ENCODE measurements at places on chromosomes 11 and 22.
A peak's percentile ranks its signal among the peaks of the same experiment; 100 is the strongest.

GRCh38 chr11:15418921-15419320, 304.2 kb downstream of the INSC start:
- DNase-seq, result no peak

DNA sequence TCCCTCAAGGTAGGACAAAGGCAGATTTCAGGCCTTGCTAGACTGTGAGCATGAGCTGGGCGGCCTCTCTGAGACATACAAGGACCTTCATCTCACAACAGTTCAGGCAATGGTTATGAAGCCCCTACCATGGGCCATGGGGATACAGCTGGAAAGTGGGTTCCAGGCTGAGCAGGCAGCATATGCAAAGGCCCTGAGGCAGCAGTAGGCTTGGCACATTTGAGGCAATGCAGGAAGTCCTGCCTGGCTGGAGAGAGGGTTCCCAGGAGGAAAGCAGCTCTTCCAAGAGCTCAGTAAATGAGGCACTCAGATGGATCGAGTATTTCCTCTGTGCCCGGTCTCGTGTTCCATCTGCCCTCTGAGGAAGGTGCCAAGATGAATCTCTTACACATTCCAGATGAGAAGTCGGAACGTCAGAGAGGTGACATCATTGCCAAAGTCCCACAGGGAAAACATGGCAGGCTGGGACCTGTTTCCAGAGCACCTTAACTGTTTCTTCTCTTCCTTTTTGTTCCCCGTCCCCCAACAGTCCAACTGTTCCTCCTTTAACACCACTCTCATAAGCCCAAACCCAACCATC, 388.6 kb downstream of the MN1 start:
- no peak for DNase-seq

DNA sequence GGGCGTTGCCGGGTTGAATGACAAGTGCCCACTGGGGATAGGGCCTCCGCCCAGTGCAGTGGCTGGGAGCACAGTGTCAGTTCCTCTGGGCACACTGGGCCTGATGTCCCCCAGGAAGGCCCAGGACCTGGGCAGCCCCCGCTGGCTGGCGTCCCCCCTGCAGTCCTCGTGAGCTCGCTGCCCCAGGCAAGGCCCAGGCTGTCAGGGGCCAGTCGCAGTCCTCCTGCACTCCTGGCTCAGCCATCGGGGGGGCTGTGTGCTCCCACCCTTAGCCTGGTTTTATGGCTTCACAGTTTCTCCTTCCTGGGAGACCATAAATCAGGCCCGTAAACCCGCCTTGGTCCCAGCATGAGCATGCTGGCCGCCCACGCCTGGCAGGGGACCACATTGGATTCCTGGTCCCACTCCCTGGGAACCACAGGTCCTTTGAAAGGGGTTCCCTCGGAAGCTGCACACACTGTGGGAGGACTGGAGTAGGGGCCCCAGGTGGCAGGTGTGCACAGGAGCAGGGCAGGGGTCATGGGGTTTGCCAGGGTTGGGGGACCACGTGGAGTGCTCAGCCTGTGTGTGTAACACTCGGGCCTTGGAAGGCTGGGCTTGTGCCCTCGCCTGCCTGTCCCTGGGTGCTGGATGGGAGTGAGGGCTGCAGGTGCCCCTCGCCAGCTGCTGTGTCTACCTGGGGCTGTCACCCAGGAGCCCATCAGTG, 113.6 kb downstream of the KCNQ1OT1 start:
- peak; percentile 78 for DNase-seq

DNA sequence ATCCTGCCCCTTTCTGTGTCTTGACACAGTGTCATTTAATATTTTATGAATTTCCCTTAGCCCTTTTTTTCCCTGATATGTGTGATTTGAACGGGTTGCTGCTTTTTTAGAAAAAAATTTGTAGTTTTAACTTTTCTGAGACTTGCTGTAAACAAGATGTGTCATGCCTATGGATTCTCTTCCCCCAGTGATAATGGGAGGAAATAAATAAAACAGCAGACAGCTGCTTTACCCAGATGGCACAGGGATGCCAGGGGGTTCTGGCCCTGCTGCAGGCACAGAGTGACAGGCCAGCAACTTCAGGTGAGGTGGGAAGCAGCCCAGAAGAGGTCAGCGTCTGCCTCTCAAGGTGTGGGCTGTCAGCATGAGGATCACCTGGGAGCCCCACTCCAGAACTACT, 266.9 kb downstream of the KIRREL3 start:
- no peak for DNase-seq

GRCh38 chr11:104695065-104695463, 203.2 kb downstream of the CASP12 start:
- DNase-seq, result no peak

DNA sequence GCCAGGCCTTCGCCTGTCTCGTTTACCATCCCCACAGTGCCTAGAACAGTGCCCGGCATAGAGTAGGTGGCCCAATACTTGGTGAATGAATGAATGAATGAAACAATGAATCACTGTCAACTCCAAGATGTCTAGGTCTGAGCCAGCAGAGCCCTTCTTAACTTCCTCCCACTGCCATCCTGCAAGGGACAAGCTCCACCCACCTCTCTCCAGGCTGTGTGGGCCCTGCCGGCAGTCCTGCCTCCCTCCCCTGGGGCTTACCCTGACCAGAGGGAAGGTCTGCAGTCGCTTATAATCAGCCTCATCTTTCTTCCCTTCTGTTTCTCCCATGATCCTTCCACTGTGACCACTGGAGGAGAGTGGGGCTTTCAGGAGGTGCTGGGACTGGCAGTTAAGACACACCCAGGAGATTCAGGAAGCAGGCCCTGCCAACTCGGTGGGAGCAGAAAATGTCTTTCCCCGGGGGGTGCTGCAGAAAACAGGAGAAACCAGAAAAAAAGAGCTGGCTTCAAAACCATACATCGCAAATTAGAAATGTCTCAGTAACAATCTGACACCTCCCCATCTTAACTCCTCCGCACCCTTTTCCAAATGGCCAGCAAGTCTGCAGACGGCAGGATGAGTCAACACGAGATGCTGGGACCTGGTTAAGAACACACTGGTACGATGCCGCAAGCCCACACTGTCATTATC, 11.4 kb downstream of the DNAL4 start:
- DNase-seq, result no peak

DNA sequence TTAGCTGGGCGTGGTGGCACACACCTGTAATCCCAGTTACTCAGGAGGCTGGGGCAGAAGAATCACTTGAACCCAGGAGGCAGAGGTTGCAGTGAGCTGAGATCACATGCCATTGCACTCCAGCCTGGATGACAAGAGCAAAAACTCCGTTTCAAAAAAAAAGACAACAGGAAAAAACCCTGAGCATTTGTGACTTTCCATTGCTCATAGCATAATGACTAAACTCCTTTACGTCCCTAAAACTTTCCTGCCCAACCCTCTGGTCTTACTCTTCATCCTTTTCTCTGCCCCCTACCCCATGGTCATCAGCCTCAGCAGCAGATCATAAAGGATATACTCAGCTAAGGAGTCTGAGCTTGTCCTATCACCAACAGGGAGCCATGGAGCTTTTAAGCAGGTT, 6.8 kb upstream of the LDLRAD3 start:
- DNase-seq, result no peak

DNA sequence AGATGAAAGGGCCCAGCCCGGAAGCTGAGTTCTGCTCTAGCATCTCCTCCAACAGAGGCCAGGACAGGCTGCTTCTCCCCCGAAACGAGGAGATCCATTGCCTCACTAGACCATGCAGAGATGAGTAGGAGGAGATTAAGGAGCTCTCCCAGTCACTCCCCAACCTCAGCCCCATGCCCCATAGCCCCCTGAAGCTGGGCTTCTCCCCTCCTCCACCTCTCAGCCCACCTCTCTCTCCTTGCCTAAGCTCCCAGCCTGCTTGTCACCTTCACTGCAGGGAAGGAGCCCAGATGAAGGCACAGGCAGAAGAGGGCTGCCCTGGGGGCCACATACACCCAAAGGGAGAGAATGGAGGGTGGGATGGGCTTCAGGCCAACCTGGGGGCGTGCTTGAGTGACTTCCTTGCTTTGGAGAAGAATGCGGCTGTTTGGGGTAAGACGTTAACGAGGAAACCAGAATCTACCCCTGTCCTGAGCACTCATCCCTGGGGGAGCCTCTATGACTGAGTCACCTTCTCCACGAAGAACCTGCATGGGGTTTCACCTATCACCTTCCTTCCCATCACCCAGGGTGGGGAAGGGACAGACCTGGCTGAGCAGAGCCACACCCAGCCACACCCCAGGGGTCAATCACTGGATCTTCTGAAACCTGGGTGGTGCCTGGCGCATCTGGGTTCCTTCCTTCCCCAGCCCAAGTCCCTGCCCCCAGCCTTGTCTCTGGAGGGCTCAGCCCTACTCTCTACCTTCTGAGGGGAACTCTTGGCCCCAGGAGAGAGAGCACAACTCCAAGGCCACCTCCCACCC, 11.6 kb upstream of the GNAZ start:
- no peak for DNase-seq

DNA sequence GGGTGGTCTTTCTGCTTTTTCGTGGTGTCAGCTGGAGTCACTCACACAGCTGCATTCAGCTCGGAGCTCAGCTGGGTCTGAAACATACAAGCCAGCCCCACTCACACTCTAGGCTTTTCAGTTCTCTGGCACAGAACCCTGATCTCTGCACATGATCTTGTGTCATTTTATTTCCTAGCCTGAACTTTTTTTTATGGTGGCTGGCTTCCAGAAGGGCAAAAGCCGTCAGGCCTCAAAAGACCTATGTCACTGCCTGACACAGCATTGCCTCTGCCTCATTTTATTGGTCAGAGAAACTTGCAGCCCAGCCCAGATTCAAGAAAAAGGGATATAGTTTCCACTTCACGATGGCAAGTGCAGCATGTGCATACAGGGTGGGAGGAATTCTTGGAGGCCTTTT, 117.8 kb downstream of the NTM start:
- DNase-seq, result no peak

DNA sequence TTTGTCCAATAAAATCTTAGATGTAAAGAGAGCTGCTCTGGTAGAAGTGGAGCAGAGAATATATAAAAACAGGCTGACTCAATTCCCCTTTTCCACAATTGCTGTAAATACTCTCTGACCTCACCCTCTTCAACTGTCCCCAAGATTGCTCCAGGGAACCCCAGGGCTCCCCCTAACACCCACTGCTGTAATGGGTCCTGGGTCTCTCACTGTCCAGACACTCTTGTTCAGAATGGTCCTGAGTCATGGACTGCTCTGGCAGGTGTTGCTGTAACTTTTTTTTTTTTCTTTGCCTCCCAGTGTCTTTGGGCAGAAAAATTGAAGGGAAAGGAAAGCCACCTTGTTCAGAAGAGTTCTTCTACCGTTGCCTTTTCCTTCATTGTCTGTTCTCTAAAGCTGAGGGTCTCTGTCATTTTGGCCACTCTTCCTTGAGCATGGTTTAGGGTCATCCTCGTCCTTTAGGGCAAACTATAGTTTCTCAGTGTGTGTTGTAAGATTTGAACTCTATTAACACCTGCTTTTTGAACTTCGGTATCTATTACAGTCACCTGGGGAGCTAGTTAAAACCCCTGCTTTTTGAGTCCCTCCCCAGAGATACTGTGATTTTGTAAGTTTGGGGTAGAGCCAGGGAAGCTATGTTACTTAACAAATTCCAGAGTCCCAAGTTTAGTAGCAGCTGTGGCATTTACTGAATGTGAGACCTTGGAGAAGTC, 209.5 kb downstream of the NAV2 start:
- no peak for DNase-seq

DNA sequence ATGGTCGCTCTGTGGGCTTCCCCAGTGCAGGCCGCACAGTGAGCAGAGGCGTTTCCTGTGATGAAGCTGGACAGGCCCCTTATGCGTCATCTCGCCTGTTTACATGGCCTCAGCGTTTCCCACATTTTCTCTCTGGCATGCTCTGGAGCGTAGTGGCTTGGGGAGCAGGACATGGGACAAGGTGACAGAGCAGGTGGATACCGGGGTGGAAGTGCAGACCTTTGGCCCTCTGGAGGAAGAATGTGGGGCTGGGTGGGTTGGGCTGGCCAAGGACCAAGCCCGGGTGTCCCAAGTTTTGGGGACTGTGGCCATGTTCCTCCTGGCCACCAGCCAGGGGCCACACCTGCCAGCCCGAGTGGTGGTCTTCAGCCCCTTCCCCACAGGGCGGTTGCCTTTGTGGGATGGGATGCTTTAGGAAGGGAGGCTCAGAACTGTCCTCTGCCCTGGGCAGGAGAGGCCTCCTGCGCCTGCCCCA, 446.6 kb downstream of the TBC1D22A start:
- no peak for DNase-seq

GRCh38 chr11:22006901-22007300, 186.0 kb upstream of the ANO5 start:
- no peak for DNase-seq

GRCh38 chr11:75981546-75981945, 166.5 kb downstream of the UVRAG start:
- no peak for DNase-seq

- no peak for DNase-seq
Observed at GRCh38 chr22:23285734-23286133, 105.4 kb downstream of the BCR start.

DNA sequence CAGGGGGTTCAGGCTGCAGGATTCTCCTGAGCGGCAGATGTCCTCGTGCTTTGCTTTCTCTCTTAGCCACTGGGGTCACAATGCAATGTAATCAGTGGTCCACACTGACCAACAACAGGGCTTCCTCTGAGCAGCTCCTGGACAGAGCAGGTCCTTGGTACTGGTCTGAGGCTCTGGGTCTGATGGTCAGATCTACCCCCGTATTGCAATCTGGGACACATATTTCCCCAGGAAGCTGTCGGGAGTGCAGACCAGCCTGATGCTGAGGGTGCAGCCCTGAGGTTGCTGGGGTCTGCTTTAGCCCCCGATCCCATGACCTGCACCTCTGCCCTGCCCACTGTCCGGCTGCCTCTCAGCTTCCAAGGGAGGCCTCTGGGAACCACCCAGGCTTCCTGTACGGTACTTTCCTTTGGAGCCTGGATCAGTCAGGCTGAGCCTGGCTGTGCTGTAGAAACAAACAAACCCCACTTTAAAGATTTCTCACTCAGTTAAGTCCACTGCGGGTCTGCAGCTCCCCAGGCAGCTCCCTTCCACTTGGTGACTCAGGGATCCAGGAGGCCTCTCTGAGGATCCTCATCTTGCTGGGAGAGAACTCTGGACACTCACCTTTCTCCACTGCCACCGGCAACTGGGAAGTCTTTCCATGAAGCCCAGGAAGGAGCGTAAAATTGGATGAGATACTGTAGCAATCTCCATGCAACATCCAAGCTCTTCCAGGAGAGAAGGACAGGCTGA, 1046.6 kb downstream of the TBC1D22A start:
- no peak for DNase-seq

DNA sequence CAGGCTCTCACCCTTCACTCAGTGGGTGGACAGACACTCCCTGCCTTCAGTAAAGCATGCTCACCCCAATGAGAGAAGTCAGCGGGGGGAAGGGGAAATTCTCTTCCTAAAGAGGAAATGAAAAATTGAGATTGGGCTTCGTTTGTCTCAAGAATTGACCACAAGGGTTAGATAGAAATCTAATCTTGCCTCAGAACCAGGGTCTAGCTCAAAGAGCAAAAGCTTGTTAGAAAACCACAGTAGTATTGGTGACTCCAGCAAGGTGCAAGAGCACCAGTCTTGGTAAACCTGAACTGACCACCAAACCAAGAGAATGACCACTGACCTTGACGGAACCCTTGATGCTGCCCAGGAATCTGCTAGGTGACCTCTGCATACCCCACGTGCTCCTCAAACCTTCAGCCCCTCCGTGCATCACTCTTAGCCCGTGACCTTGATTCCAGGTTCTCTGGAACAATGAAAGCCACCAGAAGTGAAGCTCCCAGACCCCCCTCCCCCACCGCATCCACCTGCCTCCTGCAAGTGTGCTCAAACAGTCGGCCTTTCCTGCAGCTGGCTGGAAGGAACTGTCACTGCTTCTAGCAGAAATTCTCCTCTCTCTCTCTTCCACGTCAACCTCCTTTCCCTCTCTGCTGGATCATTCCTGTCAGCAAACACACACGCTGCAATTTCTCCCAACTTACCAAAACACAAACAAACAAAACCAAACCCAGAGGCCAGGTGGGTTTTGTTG, 3.1 kb upstream of the TMA7B start:
- no peak for DNase-seq

GRCh38 chr22:48578138-48579042, 1249.3 kb downstream of the BRD1 start:
- DNase-seq, result no peak
